ENCODE measurements at places on chromosomes 4 and X.

DNA sequence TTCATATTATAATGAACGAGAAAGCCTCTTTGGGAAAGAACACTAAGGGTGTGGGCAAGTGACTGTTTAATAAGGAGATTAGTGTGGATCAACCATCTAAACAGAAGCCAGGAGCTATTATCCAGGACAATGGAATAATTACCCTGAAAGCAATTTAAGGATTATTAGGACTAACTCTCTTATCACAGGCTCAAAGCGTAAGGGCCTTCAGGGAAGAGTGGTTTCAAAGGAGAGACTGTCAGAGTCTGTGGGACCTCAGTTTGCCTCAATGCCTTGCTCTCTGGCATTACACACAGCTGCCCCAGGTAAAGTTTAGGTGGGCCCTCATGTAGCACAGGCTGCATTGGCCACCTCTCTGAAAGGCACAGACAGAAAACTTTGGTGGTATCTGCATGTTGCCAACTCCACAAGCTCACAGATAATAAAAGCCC, 717.2 kb upstream of the ADGRL3 start:
- no peak for DNase-seq

- DNase-seq, result no peak
Observed at GRCh38 chr4:20376070-20376469, 124.4 kb downstream of the SLIT2 start.

DNA sequence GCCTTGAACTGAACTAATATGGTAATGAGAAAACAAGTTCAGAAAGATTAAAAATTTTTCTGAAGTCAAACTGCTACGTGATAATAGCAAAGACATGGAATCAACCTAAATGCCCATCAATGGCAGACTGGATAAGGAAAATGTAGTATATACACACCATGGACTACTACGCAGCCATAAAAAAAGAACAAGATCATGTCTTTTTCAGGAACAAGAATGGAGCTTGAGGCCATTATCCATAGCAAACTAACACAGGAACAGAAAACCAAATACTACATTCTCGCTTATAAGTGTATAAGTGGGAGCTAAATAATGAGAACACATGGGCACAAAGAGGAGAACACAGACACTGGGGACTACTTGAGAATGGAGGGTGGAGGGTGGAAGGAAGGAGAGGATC, 4.3 kb upstream of the RPS3A start:
- DNase-seq, result no peak

DNA sequence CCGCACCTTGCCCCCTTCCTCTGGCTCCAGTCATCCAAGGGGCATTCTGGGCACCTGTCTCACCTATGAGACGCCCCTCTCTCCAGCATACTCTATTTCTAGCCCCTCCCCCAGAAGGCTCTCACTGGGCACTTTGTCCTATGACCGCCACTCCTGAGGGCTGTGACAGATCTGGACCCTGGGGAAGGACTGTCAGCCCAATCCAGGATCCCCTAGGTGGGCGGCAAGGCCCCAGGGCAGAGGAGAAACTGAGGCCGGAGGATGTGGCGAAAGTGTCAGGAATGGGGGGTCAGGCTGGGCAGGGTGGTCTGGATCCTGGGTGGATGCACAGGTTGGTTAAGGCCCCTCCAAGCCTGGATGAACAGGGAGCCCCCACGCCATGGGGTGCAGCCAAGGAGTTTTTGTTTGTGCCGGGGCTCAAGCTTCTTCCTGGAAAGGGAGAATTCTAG, 16.2 kb upstream of the NAT8L start:
- no peak for DNase-seq

- DNase-seq, result peak; percentile 84
Observed at GRCh38 chr4:108337923-108338322, 169.2 kb upstream of the LEF1 start.

DNA sequence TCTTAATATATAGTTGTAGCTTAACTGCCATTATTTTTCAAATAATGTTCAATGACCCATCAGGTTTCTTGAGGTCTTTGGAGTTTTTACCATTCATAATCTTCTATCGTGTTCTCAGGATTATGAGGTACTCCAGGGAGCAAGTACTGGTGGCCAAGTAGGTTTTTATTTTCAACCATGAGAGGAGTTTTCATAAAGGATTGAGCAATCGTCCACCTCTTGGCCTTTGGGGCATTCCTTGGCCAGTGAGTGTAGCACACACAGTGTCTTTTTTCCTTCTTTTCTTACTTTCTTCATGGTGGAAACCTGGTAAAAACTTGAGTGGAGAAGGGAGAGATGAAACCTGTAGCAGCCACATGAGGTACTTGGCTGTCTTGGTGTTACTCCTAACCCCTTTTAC, 567.0 kb upstream of the NR3C2 start:
- no peak for DNase-seq
